Keratinocyte (primary cell): ENCODE measurements at places on chromosomes 11 and 22.

DNA sequence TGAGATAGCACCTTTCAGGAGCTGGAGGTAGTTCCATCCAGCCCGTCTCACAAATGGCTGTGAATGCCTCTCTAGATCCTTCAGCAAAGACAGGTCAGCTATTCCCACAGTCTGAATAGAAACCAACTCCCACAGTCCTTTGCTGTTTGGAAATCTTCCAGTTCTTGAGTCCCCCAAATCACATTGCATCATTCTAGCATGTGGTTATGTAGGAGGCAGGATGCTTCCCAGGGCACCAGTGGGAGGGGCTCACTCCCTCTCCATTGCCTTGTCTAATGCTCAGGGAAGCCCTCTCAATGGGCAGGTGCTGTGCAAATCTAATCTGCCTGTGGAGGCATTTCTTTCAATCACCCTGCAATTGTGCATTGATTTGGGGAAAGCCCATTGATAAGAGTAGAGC is 14.6 kb downstream of the NAV2 start:
- no peak overlapping the region for H3K4me3 ChIP-seq
- H3K27me3 ChIP-seq = no peaks in the 10 kb centered on the region
- peaks cover 9% of the 10 kb centered on the region for H3K4me1 ChIP-seq

GRCh38 chr11:115699733-115700132 is 195.5 kb upstream of the CADM1 start:
- H3K27ac ChIP-seq = no peak overlapping the region
- peaks cover 4% of the 10 kb centered on the region for H3K27me3 ChIP-seq
- H3K4me3 ChIP-seq = no peak overlapping the region
- no peak for DNase-seq

GRCh38 chr22:40432157-40432556 is 61.8 kb downstream of the SGSM3 start:
- H3K4me3 ChIP-seq = no peak overlapping the region
- H3K27ac ChIP-seq = no peak overlapping the region
- no peaks in the 10 kb centered on the region for H3K27me3 ChIP-seq
- no peak for DNase-seq
- no peaks in the 10 kb centered on the region for H3K4me1 ChIP-seq

DNA sequence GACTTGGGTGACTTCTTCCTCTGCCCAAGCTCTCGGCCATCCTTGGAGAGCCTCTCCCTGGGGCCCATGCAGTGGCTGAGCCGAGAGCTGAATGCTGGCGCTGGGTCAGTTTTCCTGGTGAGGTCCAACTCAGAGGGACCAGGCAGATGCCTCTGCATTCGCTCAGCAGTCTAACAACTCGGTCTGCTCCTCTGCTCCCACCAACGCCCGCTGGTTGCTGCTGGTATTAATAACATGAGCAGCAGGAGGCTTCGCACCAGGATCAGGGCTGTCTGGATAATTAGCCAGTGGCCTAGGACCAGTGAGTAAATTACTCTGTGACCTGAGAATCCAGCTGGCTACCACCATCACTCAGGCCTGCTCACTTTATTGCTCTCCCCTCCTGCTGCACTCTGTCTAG is 77.7 kb upstream of the FAM181B start:
- H3K27me3 ChIP-seq = no peaks in the 10 kb centered on the region
- no peak for DNase-seq
- no peaks in the 10 kb centered on the region for H3K4me1 ChIP-seq

DNA sequence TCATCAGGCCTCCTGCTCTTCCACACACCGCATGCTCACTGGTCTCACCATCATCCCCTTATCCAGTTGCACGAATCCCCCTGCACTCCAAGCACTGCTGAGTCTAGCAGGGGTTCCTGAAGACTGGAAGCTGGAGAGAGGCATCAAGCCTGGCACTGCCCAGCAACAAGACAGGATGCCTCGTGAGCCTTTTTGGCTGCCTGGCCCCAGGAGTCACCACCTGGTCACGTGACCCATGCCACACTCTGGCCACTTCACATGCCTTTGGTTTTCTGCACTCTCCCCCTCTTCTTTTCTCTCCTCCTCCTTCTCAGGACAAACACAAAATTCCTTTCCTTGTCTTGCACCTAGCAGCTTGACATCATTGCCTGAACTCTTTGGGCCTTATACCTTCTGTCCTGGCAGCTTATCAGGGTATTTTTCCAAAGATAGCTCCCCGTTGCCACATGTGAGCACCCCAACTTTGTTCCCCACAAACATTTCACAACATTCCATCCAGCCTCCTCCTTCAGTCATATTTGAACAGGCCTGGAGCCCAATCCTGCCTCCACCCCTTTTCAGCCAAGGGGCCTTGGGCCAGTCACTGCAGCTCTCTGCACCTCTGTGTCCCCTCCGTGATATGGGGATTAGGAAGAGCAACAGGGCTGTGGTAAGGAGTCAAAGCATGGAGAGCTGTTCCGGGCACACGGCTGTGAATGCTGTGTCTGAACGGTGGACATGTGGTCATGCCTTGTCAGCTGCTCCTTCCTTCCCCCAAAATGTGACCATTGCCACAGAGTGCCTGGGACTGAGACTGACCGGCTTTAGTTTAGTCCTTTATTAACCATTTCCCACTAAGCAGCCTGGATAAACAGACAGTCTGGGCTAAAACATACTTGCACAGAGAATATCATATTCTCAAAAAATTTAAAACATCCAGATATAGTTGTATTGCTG is 2.8 kb upstream of the PACSIN2 start:
- no peak overlapping the region for H3K27ac ChIP-seq
- DNase-seq = no peak
- H3K36me3 ChIP-seq = no peaks in the 10 kb centered on the region

- H3K4me3 ChIP-seq = no peak overlapping the region
- no peaks in the 10 kb centered on the region for H3K27me3 ChIP-seq
- DNase-seq = peak; percentile 41
- no peak overlapping the region for H3K27ac ChIP-seq
- no peaks in the 10 kb centered on the region for H3K36me3 ChIP-seq
Measured at GRCh38 chr11:113729456-113729855, 23.3 kb upstream of the TMPRSS5 start.

DNA sequence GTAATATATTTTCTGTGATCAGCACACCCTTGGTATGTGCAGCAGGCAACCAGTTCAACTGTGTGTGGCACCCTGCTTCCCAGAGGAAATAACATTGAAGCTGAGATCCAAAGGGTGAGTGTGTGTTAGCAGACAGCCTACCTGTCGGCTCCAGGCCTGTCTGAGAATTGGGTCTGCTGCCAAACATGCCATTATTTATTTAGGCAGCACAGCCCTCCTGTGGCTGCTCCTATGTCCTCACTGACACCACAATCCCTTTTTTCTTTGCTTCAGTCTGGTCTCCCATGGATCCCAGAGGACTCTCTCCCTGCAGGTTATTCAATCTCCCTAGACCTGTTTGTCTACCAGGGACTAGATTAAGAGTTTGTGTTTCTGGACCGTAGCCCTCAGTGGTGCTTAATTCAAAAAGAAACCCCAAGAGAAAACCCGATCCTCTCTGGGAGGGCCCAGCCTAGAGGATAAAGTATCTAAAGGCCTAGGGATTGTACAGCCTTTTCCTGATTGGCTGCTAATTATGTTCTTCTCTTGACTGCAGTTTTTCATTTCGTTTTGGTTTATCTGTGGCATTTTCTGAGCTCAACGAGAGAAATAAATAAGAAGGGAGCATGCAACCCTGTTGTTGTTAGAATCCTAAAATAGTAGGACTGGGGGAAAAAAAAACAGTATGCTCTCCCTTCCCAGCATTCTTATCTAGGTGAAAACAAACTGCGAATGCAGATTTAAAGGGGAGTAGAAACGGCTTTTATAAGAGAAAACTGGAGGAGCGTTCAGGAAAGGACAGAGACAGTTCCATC is 24.1 kb downstream of the KCNE3 start:
- H3K4me1 ChIP-seq = peaks cover 3% of the 10 kb centered on the region
- H3K36me3 ChIP-seq = no peaks in the 10 kb centered on the region
- no peaks in the 10 kb centered on the region for H3K27me3 ChIP-seq
- DNase-seq = no peak
- H3K4me3 ChIP-seq = no peak overlapping the region

- no peak overlapping the region for H3K27ac ChIP-seq
- H3K4me3 ChIP-seq = no peak overlapping the region
- no peaks in the 10 kb centered on the region for H3K27me3 ChIP-seq
- no peak for DNase-seq
- no peaks in the 10 kb centered on the region for H3K36me3 ChIP-seq
Measured at GRCh38 chr11:100545970-100546369, 141.1 kb upstream of the ARHGAP42 start.

DNA sequence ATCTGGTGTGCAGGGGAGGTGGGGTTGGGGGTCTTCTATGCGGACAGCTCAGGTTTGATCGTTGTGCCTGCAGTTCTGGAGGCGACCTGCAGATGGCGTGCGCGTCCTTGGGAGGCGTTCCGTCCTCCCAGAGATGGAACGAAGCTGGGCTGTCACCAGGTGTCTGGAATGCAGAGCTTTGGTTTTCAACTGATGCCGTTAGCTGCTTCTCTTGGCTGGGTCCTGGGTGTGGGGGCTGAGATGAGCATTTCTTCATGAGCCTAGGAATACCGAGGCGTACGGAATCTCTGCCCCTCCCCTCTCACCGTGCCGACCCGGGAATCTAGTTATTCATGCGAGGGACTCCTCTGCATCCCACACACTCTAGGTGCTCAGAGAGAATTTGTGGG is 98.6 kb downstream of the CEP164 start:
- H3K27ac ChIP-seq = no peak overlapping the region
- peaks cover 14% of the 10 kb centered on the region for H3K27me3 ChIP-seq
- H3K4me3 ChIP-seq = no peak overlapping the region
- DNase-seq = no peak
- H3K4me1 ChIP-seq = no peaks in the 10 kb centered on the region

- peaks cover 5% of the 10 kb centered on the region for H3K4me1 ChIP-seq
- no peaks in the 10 kb centered on the region for H3K27me3 ChIP-seq
- H3K27ac ChIP-seq = no peak overlapping the region
- DNase-seq = no peak
- H3K4me3 ChIP-seq = no peak overlapping the region
Measured at GRCh38 chr22:47019012-47019790, 256.8 kb downstream of the TBC1D22A start.

DNA sequence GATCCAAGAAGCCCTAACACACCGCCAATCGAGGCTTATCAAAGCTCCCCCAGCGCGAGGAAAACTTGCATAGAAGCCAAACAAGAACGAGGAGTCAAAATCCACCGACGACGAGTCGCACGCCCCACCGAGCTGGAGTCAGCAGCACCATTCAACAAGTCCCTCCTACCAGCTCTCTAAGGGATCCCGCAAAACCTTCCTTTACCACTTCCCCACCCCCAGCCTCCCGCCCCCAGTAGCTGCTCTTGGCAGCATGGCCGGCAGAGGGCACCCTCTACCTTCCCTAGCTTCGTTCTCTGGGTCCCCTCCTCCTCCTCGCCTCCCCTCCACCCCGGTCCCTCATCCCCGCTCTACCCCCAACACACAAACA is 1.4 kb downstream of the BDNF start:
- H3K4me1 ChIP-seq = peaks cover 15% of the 10 kb centered on the region
- peaks cover 53% of the 10 kb centered on the region for H3K27me3 ChIP-seq
- DNase-seq = no peak
- H3K27ac ChIP-seq = no peak overlapping the region
- H3K4me3 ChIP-seq = peak overlapping the region; percentile 4
- H3K36me3 ChIP-seq = no peaks in the 10 kb centered on the region

- no peak for DNase-seq
- no peaks in the 10 kb centered on the region for H3K36me3 ChIP-seq
- H3K27ac ChIP-seq = no peak overlapping the region
Measured at GRCh38 chr11:42249956-42250355, 790.5 kb upstream of the LRRC4C start.

DNA sequence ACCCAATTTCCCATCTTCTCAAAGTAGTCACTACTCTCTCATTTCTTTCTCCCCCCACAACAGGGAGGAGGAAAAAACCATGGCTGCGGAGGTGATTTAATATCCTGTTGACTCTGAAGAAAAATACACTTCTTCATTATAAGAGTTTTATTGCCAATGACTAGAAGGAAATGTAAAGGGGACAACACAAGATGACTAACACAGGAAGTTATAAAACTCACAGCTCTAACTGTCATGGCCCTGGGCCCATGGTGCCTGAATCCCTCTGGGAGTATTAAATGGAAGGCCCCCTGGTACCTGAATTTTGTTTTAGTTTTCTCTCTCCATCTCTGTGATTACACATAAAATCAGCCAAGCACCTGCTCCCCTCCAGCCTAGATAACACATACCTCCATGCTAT is 352.8 kb upstream of the FAT3 start:
- H3K27ac ChIP-seq = no peak overlapping the region
- H3K36me3 ChIP-seq = no peaks in the 10 kb centered on the region
- no peak for DNase-seq
- no peaks in the 10 kb centered on the region for H3K27me3 ChIP-seq
- no peaks in the 10 kb centered on the region for H3K4me1 ChIP-seq
- H3K4me3 ChIP-seq = no peak overlapping the region

DNA sequence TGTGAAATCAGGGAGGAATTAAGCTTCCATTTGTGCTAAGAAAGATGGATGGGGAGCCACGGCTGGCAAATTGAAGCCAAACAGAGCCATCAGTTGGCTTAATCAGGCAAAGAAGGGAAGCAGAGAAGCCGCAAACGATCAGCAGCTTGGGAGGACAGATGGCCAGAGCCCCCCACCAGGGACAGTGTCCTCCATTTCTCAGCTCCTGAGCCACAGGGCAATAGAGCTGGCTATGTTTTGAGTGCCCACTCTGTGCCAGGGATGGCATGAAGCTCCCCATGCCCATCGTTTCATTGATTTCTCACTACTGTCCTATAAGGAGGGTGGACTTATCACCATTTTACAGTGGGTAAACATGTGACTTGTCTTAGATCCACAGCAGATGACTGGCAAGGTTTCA is 126.3 kb upstream of the ASPHD2 start:
- no peaks in the 10 kb centered on the region for H3K4me1 ChIP-seq
- no peak for DNase-seq
- H3K4me3 ChIP-seq = no peak overlapping the region
- peaks cover 11% of the 10 kb centered on the region for H3K27me3 ChIP-seq
- H3K36me3 ChIP-seq = no peaks in the 10 kb centered on the region
